ENCODE measurements at places on chromosomes 5 and 9.

GRCh38 chr5:140000332-140000731, 42.8 kb downstream of the NRG2 start:
- DNase-seq: no peak

- DNase-seq: peak; percentile 59
Measured at GRCh38 chr5:98905857-98906688, 22.7 kb downstream of the CHD1 start.

GRCh38 chr9:74322661-74323314, 174.3 kb upstream of the RORB start:
- DNase-seq: no peak

DNA sequence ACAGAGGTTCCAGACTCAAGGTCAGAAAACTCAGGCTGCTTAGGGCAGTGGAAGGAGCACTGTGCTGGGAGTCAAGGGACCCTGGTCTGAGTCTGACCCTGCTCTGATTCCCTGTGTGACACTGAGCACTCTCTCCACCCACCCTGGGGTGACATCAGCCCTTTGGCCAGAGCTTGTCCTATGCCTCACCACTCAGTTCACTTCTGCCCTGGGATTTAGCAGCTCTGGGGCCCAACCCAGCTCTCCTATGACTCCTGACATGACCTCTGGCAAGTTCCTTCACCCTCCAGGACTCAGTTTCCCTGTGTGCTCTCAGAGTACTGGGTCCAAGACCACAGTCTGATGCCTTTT, 63.9 kb downstream of the FAM114A2 start:
- DNase-seq: no peak

DNA sequence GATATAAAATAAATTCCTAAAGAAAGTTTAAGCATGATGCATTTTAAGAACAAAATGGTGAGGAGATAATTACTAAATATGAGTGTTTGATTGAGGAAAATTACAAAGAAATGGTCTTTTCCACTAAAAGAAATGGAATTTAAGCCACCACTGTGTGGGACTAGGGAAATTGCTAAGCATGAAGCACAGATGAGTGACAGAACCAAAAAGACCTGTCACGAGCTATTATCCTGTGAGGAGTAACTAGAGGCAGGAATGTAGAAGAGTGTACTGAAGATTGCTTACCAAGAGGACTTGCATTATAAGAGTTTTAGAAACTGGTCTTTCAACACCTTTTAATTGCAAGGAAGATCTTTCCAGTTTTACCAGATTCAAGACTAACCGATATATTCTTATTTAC, 193.6 kb upstream of the PRR16 start:
- no peak for DNase-seq

- DNase-seq: no peak
Measured at GRCh38 chr5:20537911-20538703, 550.1 kb upstream of the CDH18 start.

GRCh38 chr9:120366644-120367019, 213.3 kb downstream of the CDK5RAP2 start:
- DNase-seq: peak; percentile 90

DNA sequence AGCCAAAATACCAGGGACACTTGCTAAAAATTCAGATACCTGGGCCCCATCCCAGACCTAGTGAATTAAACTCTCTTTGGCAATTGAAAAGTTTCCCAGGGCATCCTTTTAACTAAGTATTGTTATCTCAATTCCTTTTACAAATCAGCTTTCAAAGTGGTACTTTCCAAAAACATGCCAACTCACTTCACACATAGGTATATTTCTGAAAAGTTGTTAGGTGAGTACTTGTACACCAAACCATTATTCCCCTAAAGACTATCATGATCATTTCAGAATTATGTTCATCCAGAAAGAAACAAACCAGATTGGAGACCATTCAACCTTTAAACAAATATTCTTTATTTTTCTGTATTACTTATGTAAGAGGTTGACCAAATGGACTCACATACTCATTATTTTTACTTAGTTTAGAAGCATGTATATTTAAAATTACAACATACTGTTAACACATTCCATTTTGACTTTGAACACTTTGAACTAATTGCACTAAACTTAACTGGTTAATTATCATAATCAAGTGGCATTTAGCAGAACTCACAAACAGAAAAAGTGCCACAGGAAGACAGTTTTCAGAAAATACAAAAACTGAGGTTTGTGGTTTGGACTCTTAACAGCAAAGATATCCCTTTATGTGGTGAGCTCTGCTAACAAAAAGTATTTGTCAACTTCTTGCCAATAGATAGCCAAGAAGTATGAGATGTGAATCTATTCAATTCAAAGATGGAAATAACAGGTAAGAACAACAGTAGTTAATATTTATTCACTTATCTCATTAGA, 40.7 kb downstream of the KIAA0825 start:
- DNase-seq: no peak

GRCh38 chr9:130535818-130536521, 43.4 kb upstream of the FUBP3 start:
- peak; percentile 10 for DNase-seq

- no peak for DNase-seq
Measured at GRCh38 chr9:132474253-132474652, 64.2 kb downstream of the CFAP77 start.

- no peak for DNase-seq
Measured at GRCh38 chr9:89732295-89732938, 127.6 kb downstream of the GADD45G start.

GRCh38 chr5:1006656-1007071, 1.9 kb upstream of the NKD2 start:
- DNase-seq: no peak

- DNase-seq: peak; percentile 21
Measured at GRCh38 chr9:113807173-113808061, 68.7 kb upstream of the ZNF618 start.

GRCh38 chr9:89212171-89212570, 33.6 kb upstream of the SHC3 start:
- DNase-seq: no peak

- no peak for DNase-seq
Measured at GRCh38 chr9:79584655-79584982, 12.9 kb downstream of the TLE4 start.

GRCh38 chr5:112245656-112246055, 173.4 kb downstream of the EPB41L4A start:
- no peak for DNase-seq

DNA sequence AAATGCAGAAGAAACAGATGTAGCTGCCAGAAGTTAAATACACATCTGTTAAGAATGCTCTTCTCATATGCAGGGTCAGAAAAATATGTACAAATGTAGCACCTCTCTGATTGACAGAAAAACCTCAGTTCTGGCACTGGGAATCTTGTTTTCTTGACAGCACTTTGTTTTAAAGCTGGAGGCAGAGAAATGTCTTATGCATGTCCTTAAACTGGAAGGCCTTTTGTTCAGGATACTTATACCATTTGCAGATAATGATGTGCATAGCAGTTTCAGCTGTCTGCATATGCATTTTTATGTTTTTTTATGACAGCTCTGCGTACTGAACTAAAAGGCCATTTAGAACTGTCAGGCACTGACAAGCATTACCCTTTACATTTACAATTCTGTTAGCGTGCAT, 567.9 kb downstream of the EBF1 start:
- DNase-seq: no peak

DNA sequence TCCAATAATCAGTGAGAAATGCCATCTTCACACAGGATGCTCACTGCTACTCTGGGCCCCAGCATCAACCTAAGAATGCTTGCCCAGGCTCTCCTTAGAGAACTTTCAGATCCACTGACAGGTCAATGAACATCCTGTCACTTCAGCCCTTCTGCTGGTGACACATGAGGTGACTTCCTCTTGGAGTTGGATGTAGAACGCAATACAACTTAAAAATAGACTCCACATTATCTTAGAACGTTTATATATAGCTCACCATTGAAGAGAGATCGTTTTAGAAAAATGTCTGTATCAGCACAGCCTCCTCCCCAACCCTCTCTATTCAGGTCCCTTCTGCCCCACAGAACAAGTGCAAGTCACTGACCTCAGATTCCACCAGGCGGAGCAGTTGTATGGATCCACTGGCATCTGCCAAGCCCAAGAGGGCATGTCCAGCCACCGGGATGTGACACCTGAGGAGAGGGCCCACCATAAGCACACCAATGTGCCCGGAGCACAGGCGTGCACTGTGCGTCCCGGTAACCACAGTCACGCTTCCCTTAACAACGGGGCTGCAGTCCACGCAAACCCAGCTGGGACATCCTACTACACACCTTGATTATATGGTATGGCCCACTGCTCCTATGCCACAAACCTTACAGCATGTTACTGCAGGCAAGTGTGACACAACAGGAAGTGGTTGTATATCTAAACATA, 2.9 kb downstream of the DPH7 start:
- DNase-seq: no peak

- no peak for DNase-seq
Measured at GRCh38 chr9:135268981-135269380, 181.5 kb downstream of the OLFM1 start.

DNA sequence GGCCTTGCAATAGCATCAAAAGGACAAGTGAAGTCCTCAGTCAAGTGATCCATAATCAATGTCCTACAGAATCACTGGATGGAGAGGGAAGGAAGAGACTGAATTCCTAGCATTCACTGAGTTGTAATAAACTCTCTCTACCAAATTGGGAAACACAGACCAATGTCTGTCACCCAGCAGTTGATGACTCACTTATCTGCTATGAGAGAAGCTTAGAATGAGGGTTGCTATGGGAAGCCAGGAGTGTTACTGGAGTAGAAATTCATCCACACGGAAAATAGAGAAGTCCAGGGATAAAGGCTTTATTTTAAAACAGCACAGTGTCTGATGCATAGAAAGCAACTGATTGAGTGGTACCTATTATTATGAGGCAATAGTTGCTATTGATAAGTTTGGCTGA, 407.4 kb downstream of the BRINP1 start:
- peak; percentile 55 for DNase-seq

DNA sequence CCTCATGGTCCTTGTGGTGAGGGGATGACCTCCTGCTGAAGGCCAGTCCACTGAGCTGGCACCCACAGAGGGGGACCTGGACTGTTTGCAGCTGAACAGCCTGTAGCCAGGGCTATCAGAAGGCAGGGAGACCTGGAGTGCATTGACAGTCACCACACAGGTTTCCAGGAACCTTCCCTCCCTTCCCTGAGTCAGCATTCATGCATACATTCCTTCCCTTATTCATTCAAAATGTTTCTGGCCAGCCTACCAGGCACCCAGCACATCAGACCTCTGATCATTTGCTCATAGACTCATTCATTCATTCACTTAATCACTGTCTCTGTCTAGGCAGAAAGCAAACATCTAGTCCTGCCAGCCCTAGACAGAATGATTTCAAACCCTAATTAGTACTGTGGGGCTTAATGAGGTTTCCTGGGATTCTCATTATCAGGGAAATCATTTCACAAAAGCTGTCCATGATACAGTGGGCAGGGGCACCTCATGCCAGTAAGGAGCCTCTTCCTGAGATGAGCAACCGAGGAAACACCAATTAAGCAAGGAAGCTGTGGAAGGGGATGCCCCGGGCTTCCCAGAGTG, 110.1 kb upstream of the PPP1R26 start:
- DNase-seq: no peak

DNA sequence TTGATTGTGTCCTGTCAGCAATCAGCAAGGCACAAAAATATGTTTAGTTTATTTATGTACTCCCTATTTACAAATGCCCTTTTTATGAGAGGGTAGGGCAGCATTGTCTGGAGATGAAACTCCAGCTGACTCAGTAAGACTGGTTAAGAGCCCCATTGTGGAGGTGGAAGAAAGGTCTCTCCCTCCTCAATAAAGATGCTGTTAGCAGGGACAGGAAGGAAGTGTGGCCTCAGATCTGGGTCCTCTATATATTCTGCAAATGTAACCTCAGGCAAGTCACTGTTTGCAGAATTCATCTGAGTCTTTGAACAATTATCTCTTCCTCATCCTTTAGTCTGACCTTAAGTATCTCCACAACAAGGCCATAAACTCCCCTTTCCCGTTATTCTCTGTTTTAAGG, 48.3 kb upstream of the TRAF1 start:
- no peak for DNase-seq

- DNase-seq: no peak
Measured at GRCh38 chr9:123998278-123998925, 13.2 kb upstream of the LHX2 start.
